Stimulated activated CD4-positive, alpha-beta T cell treated with anti-CD3 and anti-CD28 coated beads, TNF-alpha, amount 100 ng/mL, for 48 hours (primary cell): ENCODE measurements at places on chromosomes 4 and X.
A peak's percentile ranks its signal among the peaks of the same experiment; 100 is the strongest.

DNA sequence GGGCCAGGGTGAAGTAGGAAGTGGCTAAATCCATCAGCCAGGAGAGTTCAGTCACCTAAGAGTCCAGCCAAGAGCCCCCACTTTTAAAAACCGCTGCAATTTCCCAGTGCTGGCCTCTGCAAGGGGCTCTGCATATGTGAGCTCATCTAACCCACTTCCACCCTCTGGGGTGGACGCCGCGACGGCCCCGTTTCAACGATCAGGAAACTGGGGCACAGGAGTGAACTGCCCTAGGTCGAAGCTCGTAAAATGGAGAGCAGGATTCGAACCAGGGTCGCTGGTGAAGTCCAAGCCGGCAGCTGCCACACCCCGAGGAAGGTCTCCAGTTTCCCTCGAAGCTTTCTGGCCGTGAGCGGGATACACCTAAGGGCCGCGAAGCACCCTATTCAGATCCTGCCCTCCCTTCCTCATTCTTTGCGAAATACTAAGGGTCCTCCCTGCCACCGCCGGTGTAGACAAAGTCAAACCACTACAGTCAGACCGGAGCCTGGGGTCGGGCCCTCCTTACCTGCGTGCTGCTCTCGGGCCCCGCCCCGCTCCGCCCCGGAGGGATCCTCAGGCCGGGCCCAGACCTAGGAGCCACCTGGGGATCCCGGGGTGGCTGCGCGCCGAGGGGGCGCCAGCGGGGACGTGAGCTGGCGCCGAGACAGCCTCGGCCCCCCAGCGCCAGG is 446 bp downstream of the EVC2 start:
- DNase-seq, result no peak

- no peak for DNase-seq
Observed at GRCh38 chr4:110046588-110047049, 133.9 kb downstream of the EGF start.

- no peak for DNase-seq
Observed at GRCh38 chrX:145990051-145990450, 172.4 kb downstream of the SLITRK2 start.

- DNase-seq, result no peak
Observed at GRCh38 chr4:154838694-154839093, 57.6 kb downstream of the RBM46 start.

- no peak for DNase-seq
Observed at GRCh38 chrX:139388254-139388653, 142.3 kb upstream of the F9 start.

- no peak for DNase-seq
Observed at GRCh38 chr4:106090826-106091225, 195.6 kb downstream of the NPNT start.

GRCh38 chr4:110108960-110109359 is 89.5 kb downstream of the ELOVL6 start:
- DNase-seq, result no peak

GRCh38 chr4:4873203-4873602 is 13.7 kb downstream of the MSX1 start:
- DNase-seq, result no peak

GRCh38 chr4:186158021-186158813 is 33.1 kb upstream of the CYP4V2 start:
- DNase-seq, result no peak

GRCh38 chrX:11756354-11757318 is 1.4 kb upstream of the MSL3 start:
- DNase-seq, result no peak

GRCh38 chr4:76233529-76233928 is 18.0 kb upstream of the FAM47E start:
- no peak for DNase-seq

DNA sequence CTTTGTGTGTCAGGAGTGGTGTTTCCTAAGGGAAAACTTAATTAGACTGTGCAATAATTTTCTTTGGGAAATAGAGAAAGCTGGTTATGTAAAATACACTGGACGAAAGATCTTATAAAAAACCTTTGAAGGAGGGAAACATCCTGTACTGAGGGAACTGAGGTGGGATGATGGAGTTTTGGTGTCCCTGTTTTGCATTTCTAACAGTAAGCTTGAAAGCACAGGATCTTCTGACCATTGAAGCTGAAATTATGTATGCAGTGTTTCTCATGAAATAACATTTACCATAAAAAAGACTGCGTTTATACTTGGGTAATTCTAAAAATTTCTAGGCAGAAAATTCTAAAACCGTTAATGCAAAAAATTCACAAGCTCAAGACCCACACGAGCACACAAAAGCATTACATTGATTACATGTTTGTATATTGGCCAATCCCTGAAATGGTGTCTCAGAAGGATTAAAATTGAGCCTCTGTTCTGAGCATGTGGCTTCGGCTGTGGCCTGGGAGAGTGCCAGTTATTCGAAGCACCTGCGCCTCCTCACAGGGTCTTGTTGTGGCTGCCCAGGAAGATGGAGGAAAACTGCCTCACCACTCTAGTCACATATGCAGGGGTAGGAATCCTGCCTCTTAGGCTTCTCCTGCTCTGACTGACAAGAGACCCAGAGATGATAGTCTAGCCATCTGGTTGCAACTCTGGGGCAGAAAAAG is 49.5 kb downstream of the JADE3 start:
- DNase-seq, result no peak

- no peak for DNase-seq
Observed at GRCh38 chr4:75345423-75345822, 168.8 kb downstream of the RCHY1 start.

DNA sequence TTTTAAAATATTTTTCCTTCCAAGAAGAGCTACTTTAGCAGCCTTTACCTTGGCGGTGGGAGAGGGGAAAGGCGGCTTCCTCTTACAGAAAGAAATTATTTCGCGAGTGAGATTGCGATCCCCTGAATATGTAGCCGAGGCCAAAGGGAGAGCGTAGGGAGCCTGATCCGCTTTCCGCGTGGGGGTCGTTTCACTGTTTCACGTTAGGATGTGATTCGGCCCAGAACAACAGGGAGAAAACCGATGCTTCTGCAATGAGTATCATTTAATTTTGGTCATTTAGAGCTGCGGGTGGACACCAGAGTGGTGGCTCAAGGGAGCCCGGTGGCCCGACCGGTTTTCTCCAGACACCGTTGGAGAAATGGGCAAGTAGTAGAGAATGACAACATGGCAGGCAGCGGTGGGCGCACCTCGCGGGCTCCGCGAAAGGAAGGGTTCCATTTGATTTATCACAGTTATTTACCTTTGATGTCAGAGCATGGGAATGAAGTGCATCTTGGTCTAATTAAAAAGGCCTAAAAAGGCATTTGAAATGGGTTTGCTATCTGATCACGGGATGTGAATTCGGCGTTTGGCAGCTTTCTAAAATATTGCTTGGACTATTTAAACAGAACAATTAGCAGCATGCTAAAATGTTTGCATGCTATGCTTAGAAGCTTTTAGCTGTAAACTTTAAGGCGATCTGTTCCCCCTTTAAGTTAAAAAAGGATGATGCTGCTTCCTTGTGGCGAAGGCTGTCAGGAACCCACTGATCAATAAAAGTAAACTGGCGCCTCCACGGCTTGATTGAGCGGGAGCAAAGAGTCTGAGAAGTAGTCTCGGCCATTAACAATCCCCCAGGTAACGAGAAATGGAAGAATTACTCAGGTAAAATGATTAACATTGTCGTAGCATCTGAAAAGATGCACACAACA is 2.0 kb upstream of the PCDH19 start:
- no peak for DNase-seq

DNA sequence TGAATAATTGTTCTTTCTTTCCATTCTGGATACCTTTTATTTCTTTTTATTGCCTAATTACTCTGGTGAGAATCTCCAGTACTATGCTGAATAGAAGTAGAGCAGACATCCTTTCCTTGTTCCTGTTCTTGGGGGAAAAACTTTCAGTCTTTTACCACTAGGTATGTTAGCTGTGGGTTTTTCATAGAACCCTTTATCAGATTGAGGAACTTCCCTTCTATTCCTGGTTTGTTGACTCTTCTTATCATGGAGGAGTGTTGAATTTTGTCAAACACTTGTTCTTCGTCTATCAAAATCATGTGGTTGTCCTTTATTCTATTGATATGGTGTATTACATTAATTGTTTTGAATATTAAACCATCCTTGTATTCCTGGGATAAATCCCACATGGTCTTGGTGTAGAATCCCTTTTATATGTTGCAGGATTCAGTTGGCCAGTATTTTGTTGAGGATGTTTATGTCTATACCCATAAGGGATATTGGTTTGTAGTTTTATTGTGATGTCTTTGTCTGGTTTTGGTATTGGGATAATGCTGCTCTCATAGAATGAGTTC is 23.6 kb downstream of the SH3BP2 start:
- DNase-seq, result no peak

DNA sequence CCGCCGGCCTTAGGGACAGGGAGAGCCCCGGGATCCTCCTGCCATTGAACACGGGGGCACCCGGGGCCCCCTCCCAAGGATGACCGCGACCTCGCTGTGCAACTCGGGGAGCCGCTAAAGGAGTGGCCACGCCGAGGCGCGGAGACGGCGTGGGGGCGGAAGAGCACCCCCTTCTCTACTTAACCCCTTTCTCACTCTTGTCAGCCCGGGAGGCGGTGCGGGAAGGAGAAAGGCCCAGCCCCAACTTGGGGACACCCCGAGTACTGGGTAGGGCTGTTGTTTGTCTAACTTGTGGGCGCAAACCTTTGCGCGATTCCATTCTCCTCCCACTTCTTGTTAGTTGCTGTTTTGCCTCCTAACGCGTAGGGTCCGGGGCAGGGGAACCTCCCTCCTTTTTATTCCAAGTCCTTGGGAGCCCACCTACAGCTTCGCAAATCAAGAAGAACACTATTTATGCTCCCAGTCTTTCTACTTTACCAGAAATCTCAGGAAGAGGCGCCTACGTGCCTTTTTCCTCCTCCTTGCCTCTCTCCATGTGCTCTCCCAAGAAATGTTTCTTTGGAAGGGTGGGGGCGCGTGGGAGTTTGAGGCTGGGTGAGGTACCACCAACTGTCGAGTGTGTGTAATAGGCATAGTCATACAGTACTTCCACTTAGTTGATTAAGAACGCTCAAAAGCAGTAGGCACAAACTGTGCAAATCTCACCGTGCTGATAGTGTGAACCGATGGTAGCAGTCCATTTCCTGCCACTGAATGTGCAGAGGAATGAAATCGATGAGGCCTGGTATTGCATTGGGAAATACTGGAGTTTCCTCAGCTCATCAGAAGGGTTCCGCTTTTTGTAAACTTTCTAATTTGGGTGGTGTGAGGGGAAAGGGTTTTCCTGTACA is 813 bp downstream of the DIAPH2 start:
- peak; percentile 32 for DNase-seq

GRCh38 chr4:7909463-7910262 is 30.0 kb downstream of the AFAP1 start:
- no peak for DNase-seq

DNA sequence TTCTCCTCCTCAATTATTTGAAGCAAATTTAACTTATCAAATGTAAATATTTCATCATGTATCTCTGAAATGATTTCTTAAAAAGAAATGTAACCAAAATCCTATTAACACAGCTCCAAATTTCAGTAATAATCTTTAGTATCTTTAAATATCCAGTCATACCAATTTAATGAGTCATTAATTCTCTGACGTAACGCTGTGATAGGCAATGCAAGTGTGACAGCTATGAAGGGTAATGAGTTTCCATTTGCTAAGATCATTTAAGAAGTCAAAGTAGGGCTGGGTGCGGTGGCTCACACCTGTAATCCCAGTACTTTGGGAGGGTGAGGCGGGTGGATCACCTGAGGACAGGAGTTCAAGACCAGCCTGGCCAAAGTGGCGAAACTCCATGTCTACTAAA is 15.6 kb downstream of the RPS3A start:
- DNase-seq, result no peak

GRCh38 chr4:163107754-163108153 is 58.9 kb downstream of the NAF1 start:
- DNase-seq, result no peak

- no peak for DNase-seq
Observed at GRCh38 chr4:5471206-5471605, 237.2 kb downstream of the EVC2 start.

GRCh38 chr4:150297861-150298474 is 219.7 kb downstream of the DCLK2 start:
- DNase-seq, result peak; percentile 18

GRCh38 chrX:103688946-103689345 is 2.4 kb upstream of the MORF4L2 start:
- DNase-seq, result no peak

GRCh38 chrX:16606142-16606720 is 43.7 kb upstream of the S100G start:
- DNase-seq, result no peak

GRCh38 chr4:38387348-38387747 is 276.7 kb upstream of the KLF3 start:
- no peak for DNase-seq

DNA sequence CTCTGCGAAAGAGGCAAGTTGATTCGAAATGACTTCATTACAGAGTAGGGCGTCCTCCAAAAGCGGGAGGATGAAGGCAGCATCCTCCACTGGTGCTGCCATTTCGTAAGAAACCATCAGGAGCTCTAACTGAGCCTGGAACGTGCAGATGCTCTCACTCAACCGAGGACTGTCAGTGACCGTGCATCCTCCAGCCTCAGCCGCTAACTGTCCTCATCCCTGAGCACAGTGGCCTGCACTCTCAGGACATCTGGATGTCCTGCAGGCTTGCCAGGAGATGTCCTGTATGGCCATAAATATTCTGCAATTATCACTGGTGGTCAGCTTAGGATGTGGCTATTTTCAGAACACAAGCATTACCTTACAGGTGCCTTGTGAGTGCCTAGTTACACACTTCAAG is 107.1 kb upstream of the ADRA2C start:
- DNase-seq, result no peak

DNA sequence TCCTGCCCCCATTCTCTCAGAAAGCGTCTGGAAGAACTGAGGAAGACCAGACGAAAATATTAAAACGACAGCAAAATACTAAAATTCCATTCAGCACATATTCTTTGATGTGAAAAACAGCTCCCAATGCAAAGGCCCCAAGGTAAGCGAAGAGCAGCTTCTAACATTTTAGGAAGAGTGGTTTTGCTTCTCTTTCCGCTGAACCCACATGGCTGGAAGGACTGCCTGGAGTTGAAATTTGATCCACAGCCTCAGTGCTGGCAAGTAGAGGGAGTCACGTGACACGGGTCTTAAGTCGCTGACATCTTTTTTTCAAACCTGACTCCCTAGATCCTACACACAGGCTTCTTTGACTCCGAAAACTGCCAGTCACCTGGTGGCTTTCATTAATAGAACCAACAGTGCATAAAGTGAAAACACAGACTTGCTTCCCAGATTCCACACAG is at the start of gene FAM13A:
TSS of gene FAM13A (minus strand) at position 233 of the 446 bp plus-strand sequence. CDS start at position 12, 221 bp downstream.
- no peak for DNase-seq
